Umbilical cord (tissue), 2 donors: ENCODE measurements at places on chromosomes 12 and 14. TPM values are rescaled to one million over a fixed set of nuclear protein-coding genes. Genes with fewer than 3 reads are reported as not detected.

The ASB2 gene
- 35.4 TPM for total RNA-seq

The GLI1 gene
- total RNA-seq = 3.6 TPM

The SERPINA9 gene
- 1.4 TPM for total RNA-seq

The TAS2R46 gene
- total RNA-seq = 17.3 TPM

The KRT73 gene
- total RNA-seq = not detected

DNA sequence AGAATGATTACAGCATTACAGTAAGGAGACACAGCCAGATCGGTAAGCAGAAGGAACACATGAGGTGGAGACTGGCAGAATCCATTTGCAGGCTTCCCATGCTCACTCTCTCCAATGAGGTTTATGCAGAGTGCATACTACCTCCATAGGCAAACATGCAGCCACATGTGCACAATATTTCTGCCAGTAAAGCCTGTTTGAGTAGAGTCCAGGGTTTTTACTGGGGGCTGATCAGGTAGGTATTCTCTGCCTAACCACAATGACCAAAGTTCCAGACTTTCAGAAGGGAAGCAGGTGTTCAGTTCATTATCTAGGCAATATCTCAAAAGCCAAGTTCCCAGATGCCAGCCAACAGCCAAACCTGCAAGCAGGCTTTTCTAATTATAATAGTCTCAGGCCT lies 31.1 kb downstream of the INTS13 start:
- no peak for DNase-seq

- no peak for DNase-seq
Measured at GRCh38 chr14:94844593-94845152, 74.8 kb upstream of the GSC start.

- no peak for DNase-seq
Measured at GRCh38 chr12:111405859-111406473, at the start of gene SH2B3. Gene SH2B3 (plus strand): TSS chr12:111405923. CDS start chr12:111418146, 12,223 bp downstream.

DNA sequence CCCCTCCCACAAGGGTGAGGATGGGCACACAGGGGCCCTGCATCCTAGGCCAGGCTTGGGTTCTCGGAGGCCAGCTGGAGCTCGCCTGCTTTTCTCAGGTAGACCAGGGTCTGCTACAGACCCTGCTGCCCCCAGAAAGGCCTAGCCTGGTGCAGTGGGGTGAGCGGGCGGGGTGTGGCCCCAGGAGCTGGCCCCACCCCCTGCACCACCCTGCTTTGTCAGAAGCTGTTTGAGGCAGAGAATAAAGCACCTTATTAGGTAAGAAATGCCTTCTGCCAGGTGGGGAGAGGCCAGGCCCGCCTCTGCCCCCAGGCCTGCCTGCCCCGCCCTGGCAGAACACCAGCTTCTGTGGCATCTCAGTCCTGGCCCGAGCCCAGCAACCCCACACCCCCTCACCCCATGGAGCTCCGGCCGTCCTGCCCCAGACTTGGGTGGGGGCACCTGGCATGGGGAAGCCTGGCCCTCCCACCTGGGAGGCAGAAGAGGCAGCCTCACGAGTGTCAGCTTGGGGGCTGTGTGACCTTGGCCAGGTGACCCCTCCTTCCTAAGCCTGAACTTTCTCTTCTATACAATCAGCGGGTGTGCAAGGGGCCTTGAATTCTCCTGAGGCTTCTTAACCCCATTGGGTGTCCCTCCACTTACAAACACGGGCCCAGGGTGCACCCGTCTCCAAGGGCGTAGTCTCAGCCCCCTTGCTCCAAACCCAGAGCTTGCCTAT lies 43.2 kb downstream of the KRT80 start:
- DNase-seq = no peak

- peak; percentile 57 for DNase-seq
Measured at GRCh38 chr12:53045696-53046045, 4.2 kb upstream of the TNS2 start.

GRCh38 chr14:102512793-102513300 lies 3.3 kb upstream of the ANKRD9 start:
- DNase-seq = no peak

- DNase-seq = no peak
Measured at GRCh38 chr14:79056879-79057278, 886.7 kb downstream of the NRXN3 start.

- DNase-seq = no peak
Measured at GRCh38 chr14:24083462-24083861, 10.6 kb upstream of the PCK2 start.

DNA sequence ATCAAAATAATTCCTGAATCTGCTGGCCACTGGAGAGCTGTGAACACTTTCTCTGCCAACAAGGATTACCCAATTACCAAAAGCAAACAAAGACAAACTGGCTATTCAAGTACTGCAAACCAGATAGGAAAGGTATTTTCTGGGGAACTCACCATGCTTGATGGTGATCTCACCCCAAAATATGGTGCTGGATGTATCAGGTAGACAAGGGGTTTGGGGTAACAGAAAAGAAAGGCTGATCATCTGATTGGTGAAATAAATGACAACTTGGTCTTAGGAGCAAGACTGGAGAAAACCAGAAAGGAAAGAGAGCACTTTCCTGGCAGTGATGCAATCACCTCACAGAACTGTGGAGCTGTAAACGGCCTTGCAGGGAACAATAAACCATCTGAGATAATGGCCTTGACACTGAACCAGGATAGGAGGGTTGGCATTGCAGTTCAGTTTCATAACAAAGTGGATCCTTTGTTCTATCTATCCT lies 31.0 kb upstream of the NPFF start:
- no peak for DNase-seq

GRCh38 chr14:101495827-101496775 lies 65.2 kb upstream of the DIO3 start:
- DNase-seq = no peak
